KBM-7 (cell line): ENCODE measurements at places on chromosomes 2 and 18.

- no peak for DNase-seq
Measured at GRCh38 chr2:166984188-166984587, 95.9 kb downstream of the XIRP2 start.

DNA sequence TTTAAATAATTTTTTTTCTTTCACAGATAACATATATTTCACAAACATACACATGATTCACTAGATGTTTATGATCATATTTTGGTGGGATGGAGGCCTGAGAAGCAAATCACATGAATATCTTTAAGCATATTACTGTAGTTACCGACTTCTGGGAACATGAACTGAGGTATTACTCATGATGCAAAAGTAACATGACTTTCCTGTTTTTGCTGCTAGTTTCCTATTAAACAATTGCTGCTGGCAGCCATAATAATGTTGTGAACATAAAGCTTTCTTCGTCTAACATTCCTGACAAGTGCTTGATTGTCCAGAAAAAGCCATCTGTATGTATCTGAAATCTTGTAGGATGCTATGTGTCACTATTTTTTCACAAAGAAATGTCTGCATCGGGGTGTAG lies 145.4 kb downstream of the MTX2 start:
- DNase-seq, result no peak

DNA sequence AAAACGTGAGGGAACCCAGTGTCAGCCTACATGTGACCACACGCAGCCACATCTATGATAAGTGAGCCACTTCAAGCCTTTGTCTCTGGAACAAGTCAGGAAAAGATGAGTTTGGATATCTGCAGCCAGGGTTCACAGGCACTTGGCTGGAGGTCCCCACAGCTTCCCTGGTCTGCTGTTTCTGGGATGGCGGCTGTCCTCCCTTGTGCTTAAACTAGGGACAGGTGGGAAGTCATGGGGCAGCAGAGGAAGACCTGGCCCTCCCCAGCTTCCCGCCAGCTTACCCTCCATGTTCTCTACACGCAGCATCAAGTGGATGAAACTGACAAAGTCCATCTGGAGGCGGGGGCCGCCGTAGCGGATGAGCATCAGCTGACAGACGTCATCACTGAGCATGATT lies 38.5 kb upstream of the GALNT14 start:
- no peak for DNase-seq

GRCh38 chr2:43803113-43803512 lies 29.3 kb downstream of the DYNC2LI1 start:
- DNase-seq, result no peak

- no peak for DNase-seq
Measured at GRCh38 chr2:105183555-105184323, 57.8 kb upstream of the GPR45 start.

GRCh38 chr2:10526281-10527000 lies 78.3 kb upstream of the ODC1 start:
- no peak for DNase-seq

DNA sequence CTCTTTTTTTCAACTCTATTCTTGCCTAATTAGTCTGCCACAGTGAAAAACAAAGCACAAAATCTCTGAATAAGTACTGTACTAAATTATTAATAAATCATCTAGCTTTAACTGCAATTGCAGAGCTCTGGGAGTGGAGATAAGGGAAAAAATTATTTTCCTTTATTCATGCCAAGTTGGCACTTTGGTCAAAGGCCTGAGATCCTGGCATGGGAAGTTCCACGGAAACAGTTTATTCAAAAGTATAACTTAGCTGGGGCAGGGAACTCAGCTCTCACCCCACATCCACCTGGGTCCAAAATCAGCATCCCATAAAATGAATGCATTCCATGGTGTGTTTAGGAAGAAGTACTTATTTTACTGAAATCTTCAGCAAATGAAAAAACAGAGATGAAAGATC lies 185.2 kb upstream of the APCDD1 start:
- DNase-seq, result no peak

GRCh38 chr18:23883277-23883790 lies 131.2 kb upstream of the TTC39C start:
- no peak for DNase-seq
